ENCODE measurements at places on chromosomes 11 and 22.

DNA sequence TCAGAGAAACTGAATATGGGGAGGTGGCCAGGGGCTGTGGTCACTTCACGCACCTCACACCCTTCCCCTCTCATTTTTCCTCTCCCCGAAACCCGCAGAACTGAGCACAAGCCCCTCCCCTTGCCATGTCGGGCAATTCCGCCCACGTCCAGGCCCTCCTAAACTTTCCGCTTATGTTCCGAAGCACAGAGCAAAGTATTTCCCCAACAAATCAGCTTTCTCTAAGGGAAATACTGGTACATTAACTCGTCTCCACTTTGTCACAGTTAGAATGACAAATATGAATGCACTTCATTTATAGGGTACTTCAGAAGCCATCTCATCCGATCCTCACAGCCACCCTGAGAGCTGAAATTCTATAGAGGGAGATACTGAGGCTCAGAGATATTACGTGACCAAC, 94.7 kb upstream of the TMEM45B start:
- DNase-seq: no peak

GRCh38 chr11:92762121-92762540, 207.3 kb upstream of the MTNR1B start:
- no peak for DNase-seq

DNA sequence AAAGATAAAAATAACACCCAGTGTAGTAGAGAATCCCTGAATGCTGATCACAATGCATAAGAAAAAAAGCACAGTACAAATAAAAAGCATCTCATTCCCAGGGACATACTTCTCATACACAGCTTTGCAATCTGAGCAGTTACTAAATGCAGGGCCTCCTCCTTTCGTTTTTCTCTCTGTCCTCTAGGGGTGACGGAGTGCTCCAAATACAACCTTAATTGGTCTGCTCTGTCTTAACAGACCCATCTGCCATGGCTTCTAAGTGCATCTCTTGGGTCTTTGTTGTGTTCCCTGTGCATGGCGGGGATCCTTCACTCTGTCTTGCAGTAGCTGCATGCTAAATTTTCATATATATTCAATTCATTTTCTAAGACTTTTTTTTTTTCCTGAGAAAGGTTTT, 1114.2 kb upstream of the RAG2 start:
- DNase-seq: no peak

GRCh38 chr11:73243093-73243485, 25.0 kb downstream of the P2RY2 start:
- DNase-seq: no peak

DNA sequence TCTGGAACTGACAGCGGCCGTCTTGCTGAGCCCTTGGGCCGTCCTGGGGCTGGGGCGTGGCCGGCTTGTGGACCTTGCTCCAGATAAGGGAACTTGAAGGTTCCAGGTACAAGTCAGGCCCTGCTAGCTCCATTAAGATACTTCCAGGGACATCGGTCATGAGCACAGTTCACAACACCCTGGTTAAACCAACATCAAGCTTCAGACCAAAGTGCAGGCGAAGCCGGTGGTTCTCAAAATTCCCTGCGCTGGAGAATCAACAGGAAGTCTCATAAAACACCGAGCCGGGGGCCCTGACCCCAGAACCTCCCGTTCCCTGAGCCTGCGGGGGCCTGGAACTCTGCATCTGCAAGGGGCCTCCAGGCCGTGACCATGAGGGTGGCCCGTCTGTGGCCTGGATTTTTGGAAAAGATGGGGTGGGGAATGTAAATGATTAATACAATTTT, 1043.8 kb downstream of the BRD1 start:
- DNase-seq: peak; percentile 19

- no peak for DNase-seq
These were observed 19.4 kb upstream of the TMA7B start for GRCh38 chr22:39940757-39941305.

DNA sequence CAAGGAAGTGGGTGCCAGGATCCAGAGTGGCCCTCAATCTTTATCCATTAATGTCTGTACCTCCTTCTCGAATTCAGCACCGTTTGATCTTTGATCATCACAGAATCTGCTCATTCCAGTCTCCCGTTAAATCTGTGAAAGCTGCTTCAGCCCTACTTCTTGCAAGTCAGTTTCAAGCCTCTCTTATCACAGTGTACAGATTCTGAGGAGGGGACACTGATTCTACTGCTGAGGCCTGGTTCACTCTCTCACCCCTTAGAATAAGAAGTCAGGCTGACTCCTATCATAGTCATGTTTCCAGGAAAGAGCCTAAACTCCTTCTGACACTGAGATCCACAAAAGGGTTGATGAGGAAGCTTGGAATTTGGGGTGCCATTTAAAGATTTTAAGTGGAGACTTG, 39.0 kb downstream of the MAML2 start:
- no peak for DNase-seq

- no peak for DNase-seq
These were observed 51.0 kb downstream of the RPUSD4 start for GRCh38 chr11:126160345-126161022.

DNA sequence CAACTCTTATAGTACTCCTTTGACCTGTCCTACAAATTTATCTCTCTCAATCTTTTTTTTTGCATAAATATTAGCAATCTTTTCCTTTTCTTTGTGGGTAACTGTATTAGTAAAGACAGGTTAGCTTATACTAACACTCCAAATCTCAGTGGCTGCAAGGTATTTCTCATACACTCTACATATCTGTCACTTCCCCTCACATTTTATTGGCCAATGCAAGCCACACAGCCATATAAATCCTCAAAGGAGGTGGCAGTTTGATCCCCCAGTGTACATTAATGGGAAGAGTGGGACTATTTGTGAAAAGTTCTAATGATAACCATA, 42.6 kb upstream of the EED start:
- no peak for DNase-seq

- no peak for DNase-seq
These were observed 256.7 kb upstream of the CCDC90B start for GRCh38 chr11:83542861-83543260.

- DNase-seq: no peak
These were observed 240.5 kb upstream of the FAT3 start for GRCh38 chr11:91984033-91984584.

DNA sequence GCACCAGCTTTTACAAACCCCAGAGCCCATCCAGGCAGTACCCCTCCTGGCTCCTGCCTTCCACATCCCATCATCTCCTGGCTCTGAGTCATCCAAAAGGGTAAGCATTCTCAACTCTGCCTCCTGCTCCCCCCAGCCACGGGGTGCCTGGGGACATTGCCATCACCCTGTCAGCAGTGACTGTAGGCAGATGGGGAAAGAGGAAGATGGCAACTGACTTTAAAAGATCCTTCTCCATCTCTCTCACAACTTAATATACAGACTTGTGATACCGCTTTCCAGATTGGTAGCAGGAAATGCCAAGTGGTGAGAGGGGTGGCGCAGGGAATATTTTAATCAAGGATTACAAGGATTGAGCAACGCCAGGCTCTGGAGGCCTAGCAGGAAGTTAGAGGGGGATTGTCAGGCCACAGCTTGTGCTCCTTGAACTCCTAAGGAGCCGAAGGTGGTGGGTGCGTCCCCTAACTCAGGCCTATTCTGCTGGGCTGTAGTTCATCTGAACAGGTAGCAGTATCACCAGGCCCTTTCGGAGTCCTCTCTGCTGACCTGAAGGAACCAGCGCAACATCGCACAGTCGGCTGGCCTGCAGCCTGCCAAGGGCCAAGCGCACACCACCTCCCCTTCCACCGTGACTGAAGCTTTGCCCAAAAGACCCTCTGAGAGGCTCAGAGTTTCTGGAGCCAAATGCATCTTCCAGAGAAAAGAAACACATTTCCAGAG, 83.3 kb downstream of the ZC3H12C start:
- DNase-seq: no peak

DNA sequence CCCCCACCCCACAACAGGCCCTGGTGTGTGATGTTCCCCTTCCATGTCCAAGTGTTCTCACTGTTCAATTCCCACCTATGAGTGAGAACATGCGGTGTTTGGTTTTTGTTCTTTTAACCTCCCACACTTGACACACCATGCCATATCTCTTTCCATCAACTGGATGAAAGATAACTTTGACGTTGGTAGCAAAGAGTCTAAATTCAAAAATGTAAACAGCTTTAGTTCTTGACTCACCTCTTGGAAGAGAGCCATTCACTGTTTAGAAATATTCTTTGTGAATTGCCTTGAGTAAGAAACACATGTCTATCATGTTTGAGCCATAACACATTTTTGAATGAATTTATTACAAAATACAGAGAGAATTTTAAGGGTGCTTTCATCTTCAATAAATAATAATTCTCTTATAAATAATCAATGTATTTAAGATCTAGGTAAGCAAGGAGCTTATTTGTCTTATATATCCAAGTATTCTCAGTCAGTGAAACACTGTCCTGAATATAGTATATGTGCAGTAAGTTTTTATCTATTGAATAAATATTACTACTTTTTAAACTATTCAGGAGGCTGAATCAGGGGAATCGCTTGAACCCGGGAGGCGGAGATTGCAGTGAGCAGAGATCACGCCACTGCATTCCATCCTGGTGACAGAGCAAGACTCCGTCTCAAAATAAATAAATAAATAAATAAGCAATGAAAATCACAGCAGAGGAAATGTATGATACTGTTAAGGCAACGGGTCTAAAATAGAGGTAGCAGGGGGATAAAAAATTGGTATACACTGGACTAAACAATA, 6.7 kb downstream of the CARD18 start:
- no peak for DNase-seq

DNA sequence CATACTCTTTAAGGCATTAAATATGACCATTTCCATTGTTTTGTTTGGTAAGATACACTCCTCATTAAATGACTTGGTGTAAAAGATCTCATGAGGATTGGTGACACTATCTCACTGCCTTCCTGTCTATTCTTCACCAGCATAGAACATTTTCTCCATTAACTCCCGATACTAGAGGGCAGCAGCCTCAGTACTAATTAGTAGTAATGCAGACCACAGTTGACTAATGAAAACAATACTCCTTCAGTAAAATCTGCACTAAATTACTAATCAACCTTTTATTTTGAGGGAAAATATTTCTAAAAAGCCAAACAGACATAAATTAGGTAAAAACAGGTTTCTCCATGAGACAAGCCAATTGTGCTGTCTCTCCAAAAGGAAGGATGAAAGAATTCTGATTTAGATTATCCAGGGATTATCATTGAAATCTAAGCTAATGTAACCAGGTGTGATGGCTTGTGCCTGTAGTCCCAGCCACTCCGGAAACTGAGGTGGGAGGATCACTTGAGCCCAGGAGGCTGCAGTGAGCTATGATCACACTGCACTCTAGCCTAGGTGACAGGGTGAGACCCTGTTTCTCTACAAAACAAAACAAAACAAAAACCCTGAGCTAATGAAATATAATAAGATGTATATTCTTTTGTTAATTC, 9.4 kb downstream of the PGM2L1 start:
- no peak for DNase-seq

- no peak for DNase-seq
These were observed 89.3 kb downstream of the NAT10 start for GRCh38 chr11:34194576-34195335.

GRCh38 chr22:38239101-38239761, 33.6 kb downstream of the TMEM184B start:
- DNase-seq: peak; percentile 56

GRCh38 chr11:78189851-78190250, 1.1 kb downstream of the USP35 start:
- no peak for DNase-seq

DNA sequence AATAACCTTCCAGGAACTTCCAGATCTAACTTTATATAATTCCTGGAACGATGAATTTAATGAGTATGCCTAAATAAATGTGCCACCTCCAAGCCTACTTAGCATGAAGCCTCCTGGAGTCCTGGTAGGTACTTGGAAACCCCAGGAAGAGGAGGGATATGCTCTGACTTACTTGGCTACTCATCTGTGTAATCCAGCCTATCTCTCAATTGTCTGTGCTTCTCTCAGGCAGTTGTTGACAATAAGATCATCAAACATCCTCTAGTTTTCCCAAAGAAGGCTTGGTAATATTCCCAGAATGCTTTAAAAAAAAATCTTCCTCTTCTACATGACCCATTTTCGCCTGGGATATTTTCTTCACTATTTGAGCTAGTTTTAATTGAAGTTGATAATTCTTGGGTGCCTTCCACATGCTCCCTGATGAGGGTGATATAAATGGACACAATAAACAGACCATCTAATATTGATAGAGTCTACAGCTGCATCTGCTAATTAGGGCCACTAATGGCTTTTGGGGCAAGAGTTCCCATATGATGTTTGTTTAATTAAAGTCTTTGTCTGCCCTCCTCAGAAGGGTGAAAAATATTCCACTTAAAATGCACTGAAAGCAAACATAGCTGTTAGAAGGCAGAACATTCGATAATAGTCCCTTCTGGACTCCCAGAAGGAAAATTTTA, 75.5 kb upstream of the RAB38 start:
- no peak for DNase-seq

- DNase-seq: peak; percentile 20
These were observed 3.5 kb downstream of the RAB3IL1 start for GRCh38 chr11:61913699-61914395.

DNA sequence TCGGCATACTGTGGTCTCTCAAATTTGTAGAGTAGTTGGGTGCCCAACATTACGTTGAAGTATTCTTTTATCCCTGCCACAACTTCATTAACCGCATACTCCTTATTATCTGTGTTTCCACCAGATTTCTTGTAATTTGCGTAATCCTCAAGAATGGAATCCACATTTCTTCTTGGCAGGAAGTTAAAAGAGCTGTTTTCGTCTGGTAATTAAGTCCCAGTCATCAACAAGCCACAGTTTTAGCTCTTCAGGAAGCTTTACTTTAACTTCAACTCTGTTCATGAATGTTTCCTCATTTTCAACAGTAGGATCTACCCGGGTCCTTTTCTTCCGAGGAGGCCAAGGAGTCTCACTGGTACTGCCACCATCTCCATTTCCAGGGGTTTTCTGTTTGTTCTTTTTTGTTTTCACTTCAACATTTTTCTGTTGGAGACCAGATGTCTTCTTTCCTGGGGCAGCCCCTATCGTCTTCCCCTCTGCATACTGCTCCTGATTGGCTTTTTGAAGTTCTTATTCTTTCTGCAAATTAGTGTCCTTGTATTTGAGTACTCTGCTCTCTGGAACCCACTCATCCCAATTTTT, 30.3 kb downstream of the PDE3B start:
- no peak for DNase-seq

- no peak for DNase-seq
These were observed 579 bp upstream of the PHLDB1 start for GRCh38 chr11:118606844-118607228.

GRCh38 chr22:22712666-22713365, 68.4 kb downstream of the GGTLC2 start:
- no peak for DNase-seq
